ENCODE measurements at places on chromosomes 1 and 21.

GRCh38 chr1:32137111-32137510 is 29.3 kb downstream of the KPNA6 start:
- DNase-seq: no peak

- DNase-seq: no peak
These were observed 8.2 kb upstream of the S1PR1 start for GRCh38 chr1:101228424-101229134.

GRCh38 chr1:9093581-9093980 is 24.1 kb upstream of the SLC2A5 start:
- no peak for DNase-seq

DNA sequence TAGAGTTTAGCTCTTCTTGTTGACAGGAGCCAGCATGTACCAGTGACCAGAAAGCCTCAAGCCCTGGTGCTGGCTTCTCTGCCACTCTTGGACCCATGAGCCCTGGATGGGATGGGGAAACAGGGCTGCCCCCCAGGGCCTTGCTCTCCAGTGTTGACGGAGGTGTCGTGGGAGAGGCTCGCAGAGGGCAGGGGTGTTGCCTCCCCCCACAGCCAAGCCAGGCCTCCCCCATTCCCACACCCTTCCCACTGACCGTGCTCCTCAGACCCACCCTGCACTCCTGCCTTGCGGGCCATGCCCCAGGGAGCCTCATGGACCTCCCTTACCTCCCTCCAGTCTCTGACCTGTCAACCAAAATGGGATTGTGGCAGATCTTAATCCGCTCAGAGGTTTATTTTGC is 123.8 kb upstream of the COL6A1 start:
- no peak for DNase-seq

GRCh38 chr1:30513396-30514136 is 209.8 kb downstream of the MATN1 start:
- no peak for DNase-seq
